ENCODE measurements at places on chromosomes 11 and 22.

DNA sequence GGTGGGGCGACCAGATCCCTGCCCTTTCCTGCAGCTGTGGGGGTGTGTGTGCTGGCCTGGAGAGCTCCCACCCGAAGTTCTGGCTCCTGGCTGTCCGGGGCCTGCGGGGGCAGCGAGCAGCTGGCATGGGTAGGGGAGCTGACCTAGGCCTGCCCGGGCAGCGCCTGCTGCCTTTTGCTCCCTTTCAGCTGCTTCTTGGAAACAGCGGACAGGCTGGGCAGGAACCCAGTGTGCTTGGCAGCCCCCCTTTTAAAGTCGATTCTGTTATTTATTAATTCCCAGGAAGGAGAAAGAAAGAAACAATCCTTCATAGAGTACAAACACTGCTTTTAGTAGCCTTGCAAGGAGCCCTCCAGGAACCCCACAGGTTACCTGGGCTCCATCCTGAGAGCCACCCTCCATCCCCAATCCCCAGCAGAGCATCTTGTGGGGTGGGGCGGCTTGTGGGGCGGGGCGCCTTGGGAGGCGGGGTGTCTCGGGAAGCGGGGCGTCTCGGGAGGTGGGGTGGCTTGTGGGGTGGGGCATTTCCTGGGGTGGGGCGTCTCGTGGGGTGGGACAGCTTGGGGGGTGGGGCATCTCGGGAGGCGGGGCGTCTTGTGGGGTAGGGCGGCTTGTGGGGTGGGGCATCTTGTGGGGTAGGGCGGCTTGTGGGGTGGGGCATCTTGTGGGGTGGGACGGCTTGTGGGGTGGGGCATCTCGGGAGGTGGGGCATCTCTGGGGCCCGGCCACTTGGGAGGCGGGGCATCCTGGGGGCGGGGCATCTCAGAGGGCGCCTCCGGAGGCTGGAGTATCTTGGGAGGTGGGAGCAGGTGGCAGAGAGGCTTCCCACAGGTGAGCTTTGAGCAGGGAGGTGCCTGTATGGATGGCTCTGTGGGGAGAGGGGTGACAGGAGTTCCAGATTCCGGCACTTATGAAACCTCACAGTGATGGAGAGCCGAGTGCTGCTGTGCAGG, 7.0 kb downstream of the CD81 start:
- no peak for DNase-seq

GRCh38 chr11:92885600-92885999, 83.9 kb upstream of the MTNR1B start:
- no peak for DNase-seq

GRCh38 chr11:78932757-78933156, 358.1 kb upstream of the NARS2 start:
- no peak for DNase-seq

GRCh38 chr11:2929950-2930703, 907 bp upstream of the PHLDA2 start:
- no peak for DNase-seq

All from NCI-H1417 treated with DMSO at 0.1 percent for 48 hours (cell line).